Stimulated activated CD8-positive, alpha-beta memory T cell treated with anti-CD3 and anti-CD28 coated beads, Interleukin-15, amount 100 ng/mL, for 24 hours (primary cell): ENCODE measurements at places on chromosomes 1 and 21.

- no peak for DNase-seq
These were observed 20.7 kb upstream of the FASLG start for GRCh38 chr1:172638249-172638648.

DNA sequence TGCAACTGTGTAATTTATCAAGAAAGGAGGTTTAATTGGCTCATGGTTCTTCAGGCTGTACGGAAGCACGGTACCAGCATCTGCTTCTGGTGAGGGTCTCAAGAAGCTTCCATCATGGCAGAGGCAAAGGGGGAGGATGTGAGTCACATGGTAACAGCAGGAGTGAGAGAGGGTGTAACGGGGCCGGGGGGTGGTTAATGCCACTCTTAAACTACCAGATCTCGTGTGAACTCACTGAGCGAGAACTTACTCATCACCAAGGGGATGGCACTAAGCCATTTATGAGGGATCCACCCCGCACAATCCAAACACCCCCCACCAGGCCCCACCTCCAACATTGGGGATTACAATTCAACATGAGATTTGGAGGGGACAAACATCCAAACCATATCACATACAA is 21.0 kb upstream of the IFFO2 start:
- DNase-seq = no peak

DNA sequence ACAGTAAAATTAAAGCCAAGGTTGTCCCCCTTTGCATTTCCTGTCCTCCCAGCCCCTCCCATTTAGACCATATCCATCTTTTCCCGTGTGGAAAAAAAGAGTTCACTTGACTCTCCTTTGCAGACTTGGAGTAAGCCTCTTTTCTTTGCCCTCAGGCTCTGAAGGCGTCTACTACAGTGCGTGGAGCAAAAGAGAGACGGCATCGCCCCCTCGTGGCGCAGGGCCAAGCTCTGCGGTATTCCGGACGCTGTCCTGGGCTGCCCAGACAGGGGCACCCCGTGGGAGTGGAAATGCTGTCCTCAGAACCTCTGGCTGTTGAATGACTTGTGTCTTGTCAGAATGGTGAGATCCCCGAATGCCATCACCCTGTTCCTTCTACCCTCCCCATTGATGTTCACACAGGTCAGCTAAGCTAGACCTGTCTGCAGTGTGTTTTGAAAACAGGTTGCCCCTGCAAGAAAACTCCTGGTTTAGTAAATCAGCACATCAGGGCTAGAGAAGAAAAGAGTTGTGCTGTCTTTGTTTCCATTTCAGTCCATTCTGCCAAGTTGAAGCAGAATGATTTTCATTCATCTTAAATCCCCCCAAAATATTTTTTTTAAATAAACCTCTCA is 12.3 kb upstream of the GJA8 start:
- peak; percentile 32 for DNase-seq

DNA sequence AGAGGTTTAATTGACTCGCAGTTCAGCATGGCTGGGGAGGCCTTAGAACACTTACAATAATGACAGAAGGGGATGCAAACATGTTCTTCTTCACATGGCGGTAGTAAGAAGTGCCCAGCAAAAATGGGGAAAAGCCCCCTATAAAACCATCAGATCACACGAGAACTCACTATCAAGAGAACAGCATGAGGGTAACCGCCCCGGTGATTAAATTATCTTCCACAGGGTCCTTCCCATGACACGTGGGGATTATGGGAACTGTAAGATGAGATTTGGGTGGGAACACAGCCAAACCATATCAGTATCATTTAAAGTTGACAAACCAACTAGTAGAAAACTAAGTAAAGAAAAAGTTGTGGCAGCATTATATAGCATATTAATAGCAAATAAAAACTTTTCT is 71.3 kb upstream of the DNAJC6 start:
- no peak for DNase-seq

- DNase-seq = no peak
These were observed 59.9 kb downstream of the CLSTN1 start for GRCh38 chr1:9763914-9764313.

- DNase-seq = no peak
These were observed 66.0 kb downstream of the CTH start for GRCh38 chr1:70477090-70477489.

DNA sequence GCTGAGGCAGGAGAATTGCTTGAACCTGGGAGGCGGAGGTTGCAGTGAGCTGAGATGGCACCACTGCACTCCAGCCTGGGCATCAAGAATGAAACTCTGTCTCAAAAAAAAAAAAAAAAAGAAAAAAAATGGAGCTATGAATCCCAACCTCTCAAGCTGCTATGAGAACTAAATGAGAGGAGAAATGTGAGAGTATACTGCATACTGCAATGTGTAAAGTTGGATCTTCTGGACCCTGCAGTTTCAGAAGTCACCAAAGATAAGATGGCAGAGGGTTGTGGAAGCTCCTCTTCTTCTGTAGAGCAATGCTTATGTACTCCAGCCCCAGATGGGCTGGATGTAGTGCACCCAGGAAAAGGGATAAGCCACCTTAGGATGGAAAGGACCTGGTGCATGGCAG is 55.6 kb downstream of the PLXNA2 start:
- no peak for DNase-seq

- no peak for DNase-seq
These were observed 27.8 kb downstream of the SYT2 start for GRCh38 chr1:202682477-202682876.

DNA sequence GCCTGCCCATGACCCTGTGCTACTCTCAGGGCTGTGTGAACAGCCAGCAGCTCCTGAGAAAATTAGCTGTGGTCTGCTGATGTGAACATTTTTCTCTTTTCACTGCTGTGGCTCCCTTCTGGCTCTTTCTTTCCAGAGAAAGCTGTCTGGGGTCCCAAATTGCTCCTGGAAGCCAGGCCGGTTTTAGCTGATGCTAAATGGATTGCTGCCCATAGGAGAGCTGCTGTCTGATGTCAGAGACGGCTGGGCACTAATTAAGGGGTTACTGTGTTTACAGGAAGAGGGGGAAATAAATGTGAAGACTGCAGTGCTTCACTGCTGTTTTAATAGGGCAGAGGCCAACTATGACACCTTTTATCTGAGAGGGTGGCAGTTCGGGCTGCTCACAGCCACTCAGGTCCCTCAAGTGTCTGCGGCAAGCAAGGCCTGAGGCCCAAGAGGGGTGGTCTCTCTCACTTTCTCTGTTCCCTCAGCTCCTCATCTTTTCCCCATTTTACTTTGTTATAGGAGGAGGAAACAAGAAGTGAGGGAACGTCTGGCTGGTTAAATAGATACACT is 106.0 kb upstream of the GNG12 start:
- DNase-seq = no peak

DNA sequence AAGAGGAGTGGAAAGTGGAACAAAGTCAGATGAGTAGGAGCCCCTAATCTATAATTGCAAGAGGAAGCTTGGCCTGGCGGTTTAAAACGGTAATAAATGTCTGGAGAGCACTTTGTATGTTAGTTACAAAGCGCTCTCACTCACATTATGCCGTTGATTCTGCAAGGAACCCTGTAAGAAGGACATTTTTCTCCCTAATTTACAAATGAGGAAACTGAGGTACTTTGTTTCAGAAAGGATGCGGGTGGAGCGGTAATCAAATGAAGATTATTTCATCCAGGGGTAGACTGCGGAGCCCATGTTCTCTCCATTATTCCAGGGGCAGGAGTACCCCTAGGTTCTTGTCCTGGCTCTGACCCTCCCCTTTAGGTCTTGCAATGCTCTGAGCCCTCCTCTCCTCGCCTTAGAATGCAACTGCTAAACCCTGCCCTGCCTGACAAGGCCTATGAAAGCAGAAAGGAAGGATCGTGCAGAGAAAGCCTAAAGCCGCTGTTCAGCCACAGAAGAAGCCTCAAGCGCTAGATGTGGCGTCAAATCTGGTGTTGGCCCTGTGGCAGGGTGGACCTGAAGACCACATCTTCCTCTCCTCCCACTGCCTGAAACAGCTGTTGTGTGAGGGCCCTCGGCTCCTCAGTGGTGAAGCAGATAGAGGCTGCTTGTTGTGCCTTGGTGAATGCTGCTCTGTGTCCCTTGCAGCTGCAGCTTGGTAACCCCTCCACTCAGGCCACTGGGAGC is 588 bp upstream of the PACC1 start:
- DNase-seq = no peak

GRCh38 chr1:219359126-219359525 is 185.4 kb downstream of the LYPLAL1 start:
- DNase-seq = no peak

GRCh38 chr1:206971029-206971655 is 882 bp upstream of the FCAMR start:
- DNase-seq = no peak

GRCh38 chr1:109969146-109969829 is 15.3 kb upstream of the AHCYL1 start:
- no peak for DNase-seq

- no peak for DNase-seq
These were observed 41.7 kb downstream of the UTP25 start for GRCh38 chr1:209869291-209870149.

- DNase-seq = no peak
These were observed 20.5 kb downstream of the ELAVL4 start for GRCh38 chr1:50129201-50129600.

GRCh38 chr1:234230414-234230862 is 142.8 kb upstream of the COA6 start:
- DNase-seq = no peak

GRCh38 chr1:36944883-36945282 is 89.4 kb downstream of the GRIK3 start:
- no peak for DNase-seq

DNA sequence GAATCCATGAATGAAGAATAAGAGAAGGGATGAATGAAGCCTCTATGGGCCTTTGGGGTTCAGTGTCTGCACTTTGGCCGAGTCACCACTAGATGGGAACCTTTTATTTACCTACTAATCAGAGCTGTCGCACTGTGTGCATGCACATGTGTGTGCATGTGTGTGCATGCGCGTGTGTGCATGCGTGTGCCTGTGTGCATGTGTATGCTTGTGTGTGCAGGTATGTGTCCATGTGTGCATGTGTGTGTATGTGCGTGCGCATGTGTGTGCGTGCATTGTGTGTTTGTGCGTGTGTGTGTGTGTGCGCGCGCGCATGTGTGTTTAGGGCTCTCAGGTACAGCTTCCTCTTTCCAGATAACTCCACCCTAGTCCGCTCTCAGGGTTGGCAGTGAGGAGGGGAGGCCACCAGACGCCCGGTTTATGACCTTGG is 20.4 kb upstream of the UBXN10 start:
- no peak for DNase-seq

GRCh38 chr1:6596351-6596750 is 6.3 kb downstream of the KLHL21 start:
- DNase-seq = no peak

DNA sequence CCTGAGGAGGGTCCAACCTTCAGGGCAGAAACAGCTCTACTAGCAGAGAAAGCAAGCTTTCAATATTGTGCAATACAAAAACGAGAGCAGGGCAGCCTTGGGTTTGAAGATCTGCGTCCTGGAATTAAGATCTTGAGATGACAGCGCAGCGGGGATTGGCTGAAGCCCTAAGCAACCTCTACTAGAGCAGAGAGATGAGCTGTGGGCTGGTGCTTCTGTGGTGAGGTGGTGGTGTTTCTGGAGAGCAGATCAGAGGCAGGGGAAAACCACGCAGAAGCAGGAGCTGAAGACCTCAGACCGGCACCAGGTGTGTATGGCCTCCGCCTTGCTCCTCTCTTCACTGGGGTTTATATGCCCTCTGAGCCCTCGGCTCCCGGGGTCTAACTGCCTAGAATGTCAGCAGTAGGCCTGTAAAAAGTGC is 12.5 kb downstream of the TRAF3IP3 start:
- no peak for DNase-seq

DNA sequence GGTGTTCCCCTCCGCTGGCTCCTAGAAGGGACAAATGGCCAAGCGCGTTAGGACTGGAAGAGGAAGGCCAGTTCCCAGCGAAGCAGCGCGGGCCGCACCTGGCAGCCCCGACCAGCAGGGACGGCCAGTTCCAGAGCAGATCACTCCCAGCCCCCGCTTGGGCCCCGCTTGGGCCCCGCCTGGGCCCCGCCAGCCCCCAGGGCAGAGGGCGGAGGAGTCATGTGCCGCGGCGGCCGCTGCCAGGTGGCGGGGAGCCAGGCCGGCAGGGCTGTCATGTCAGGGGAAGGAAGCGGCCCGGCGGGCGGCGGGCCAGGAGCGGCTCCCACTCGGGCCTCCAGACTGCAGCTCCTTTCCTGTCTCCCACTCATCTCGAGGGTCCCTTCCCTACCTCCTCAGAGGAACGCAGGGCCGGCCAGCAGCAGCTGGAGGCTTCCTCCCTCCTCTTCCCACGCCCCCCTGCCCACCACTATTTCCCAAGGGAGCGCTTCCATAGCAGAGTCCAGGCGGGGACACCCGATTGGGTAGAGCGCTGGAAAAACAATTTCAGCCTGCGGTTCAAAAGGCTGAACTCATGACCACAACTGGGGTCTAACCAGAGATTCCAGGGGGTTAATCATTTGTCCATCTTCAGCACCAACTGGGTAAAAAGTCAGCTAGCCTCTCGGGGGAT is 16.5 kb downstream of the ZNF697 start:
- no peak for DNase-seq

GRCh38 chr1:86461482-86461881 is 7.2 kb upstream of the CLCA1 start:
- no peak for DNase-seq

DNA sequence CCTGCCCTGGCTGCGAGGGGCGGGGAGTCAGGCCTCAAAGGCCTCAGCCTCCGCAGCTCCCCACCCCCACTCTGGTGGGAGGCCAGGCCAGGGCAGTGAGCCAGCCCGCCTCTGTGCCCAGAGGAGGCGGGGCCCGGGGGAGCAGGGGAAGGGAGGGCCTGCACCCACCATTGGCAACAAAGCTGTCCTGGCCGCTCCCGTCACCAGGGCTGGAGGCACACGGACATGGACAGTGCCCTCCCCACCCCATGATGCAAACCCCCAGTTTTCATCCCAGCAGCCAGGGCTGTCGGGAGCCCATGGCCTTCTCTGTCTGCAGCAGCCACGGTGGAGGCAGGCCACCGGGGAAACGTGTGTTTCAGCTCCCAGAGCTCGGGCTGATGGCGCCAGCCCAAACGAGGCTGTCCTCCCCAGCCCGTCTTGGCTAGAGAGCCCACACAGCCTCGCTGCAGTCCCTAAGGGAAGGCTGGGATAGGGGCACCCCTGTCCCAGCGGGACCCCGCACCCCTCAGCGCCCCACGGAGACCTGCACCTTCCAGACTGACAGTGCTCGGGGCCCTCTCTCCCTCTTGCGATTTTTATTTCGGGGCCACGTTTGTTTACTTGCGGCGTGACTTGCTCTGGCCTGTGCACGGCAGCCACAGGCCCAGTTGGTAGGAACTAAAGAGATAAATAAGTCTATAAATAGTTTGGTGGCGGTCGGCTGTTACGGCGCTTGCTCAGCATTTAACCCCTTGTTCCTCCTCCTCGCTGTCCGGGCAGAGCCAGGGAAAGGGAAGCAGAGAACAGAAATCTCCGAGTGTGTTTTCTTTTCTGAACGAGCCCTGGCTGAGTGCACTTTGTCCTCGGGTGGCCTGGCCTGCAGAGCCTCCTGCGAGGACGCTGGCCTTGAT is 101.8 kb downstream of the PRDM16 start:
- DNase-seq = no peak

GRCh38 chr1:235416662-235417049 is 49.4 kb downstream of the TBCE start:
- DNase-seq = no peak

- no peak for DNase-seq
These were observed 220.1 kb downstream of the SDCCAG8 start for GRCh38 chr1:243475966-243476365.

GRCh38 chr1:147236959-147237791 is 5.3 kb upstream of the CHD1L start:
- no peak for DNase-seq
